ENCODE measurements at places on chromosomes 7 and 10.
A peak's percentile ranks its signal among the peaks of the same experiment; 100 is the strongest.

DNA sequence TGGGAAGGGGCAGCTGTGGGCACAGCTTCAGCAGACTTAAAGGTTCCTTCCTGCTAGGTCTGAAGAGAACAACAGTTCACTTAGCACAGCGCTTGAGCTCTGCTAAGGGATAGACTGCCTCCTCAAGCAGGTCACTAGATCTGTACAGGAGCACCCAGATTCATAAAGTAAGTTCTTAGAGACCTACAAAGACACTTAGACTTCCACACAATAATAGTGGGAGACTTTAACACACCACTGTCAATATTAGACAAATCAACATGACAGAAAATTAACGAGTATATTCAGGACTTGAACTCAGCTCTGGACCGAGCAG, 140.9 kb downstream of the TFEC start:
- DNase-seq: no peak

GRCh38 chr7:139232904-139233303, 1.9 kb downstream of the UBN2 start:
- DNase-seq: no peak

DNA sequence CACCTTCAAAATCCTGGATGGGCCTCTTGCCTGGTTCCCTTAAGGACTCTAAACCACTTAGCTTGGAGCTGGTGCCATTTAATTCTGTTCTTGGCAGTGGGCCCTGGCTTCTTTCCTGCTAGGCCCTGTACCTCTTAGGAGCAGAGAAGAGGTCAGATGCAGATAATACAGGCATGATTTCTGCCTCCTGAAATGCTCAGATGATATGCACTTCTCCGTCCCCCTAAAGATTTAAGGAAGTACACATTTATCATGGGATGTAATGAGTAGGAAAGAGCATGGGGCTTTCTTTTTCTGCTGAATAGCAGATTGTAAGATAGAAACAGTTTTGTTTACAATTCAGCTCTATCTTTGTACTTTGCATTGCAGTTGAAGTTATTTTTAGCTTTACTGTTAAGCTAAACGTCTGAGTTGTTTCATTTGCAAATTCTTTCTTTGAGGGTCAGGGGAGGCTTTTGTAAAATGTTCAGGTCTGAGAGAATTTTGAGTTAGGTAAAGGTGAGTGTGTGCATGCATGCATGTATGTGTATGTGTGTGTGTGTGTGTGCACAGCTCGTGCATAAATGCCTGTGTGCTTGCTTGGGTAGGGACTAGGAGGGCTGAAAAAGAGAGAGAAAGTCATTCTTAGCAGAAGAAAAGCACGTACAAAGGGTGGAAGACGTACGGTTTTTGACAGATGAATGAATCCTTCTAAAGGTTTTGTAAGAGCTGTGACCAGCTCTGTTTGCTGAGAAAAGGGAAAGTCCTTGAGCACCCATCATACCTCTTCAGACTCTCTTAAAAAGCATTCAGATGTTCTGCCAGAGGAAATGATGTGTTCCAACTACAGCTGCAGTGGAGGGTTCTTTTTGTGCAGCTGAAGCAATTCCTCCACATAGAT, 364.2 kb downstream of the AUTS2 start:
- no peak for DNase-seq

DNA sequence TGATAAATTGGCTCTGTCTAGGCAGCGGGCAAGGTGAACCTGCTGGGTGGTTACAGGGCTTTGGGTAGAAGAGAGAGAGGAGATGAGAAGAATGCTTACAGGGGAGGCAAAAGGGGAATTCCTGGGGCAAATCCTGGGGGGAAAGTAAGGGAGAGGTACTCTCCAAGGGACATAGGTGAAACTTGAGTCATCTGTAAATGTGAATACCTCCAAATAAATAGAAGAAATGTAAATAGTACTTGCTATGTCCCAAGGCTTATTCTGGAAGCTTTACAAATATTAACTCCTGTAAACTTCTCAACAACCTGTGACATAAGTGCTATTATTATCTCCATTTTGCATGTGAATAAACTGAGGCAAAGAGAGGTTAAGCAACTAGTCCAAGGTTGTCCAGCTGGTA, 57.7 kb upstream of the CDK13 start:
- no peak for DNase-seq

GRCh38 chr7:36605261-36606051, 118.8 kb downstream of the AOAH start:
- DNase-seq: no peak

GRCh38 chr7:47299496-47299895, 282.4 kb downstream of the TNS3 start:
- no peak for DNase-seq

DNA sequence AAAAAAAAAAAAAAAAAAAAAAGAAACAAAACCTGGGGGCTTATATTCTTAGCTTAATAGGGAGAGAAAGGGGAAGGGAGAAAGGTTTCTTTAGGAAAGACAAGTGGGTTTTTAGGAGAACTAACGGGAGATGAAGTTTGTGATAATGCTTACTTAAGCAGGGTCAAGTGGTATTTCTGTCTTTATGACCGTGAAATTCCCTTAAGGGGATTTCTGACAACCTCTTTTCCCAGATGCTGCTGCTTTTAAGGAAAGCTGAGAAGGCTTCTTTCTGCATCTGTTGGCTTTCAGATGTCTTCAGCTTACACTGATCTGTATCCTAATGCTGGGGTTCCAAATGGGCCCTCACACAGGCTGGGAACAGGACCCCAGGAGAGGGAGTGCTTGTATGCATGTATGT, 42.6 kb downstream of the ADAMTS14 start:
- DNase-seq: no peak

DNA sequence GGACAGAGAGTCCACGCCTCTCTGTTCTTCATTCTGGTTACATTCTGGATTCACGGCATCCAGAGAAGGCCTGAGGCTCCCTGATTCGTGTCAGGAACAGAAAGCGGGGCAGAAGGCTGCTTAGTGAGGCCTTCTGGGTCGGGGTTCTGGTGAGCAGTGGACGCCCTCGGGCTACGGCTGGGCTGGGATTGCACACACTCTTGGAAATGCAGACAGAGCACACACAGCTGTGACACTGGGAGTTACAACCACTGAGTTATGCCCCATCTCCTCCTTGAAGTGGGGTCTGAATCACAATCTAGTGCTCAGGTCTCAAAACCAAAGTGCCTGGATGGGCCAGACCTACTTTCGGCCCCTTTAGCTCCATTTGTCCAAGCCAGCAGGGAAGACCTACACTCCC, 156.9 kb upstream of the GDF10 start:
- no peak for DNase-seq

- DNase-seq: no peak
Observed at GRCh38 chr10:92719991-92720830, 30.5 kb downstream of the HHEX start.

GRCh38 chr10:98338896-98339295, 70.9 kb upstream of the LOXL4 start:
- DNase-seq: no peak

- DNase-seq: no peak
Observed at GRCh38 chr7:136183981-136184380, 206.8 kb upstream of the MTPN start.

- no peak for DNase-seq
Observed at GRCh38 chr7:28169230-28169629, 11.4 kb downstream of the JAZF1 start.

GRCh38 chr7:79502151-79502550, 48.7 kb upstream of the MAGI2 start:
- no peak for DNase-seq

GRCh38 chr10:61834519-61834918, 67.0 kb upstream of the ARID5B start:
- no peak for DNase-seq

DNA sequence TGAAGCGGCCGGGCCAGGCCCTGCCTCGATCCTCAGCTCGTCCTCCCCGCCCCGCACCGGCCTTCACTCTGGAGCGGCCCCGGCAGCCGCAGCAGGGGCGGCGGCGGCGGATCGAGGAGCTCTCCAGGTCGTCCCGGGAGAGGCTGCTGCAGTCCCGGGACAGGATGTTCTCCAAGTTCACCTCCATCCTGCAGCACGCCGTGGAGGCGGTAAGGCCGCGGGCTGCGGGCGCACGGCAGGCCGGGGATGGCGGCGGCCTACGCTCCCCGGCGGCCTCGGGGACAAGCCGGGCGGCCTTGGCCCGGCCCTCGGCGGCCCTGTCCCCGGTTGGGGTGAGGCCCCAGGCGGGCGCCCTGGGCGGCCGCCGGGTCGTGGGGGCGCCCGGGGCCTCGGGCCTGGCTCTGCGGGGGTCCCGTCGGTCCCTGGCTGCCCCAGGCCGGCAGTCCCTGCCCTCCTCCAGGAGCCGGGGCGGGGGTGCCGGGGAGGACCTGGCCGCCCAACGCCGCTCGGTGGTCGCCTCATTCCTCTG, 399 bp downstream of the FHIP2A start:
- DNase-seq: peak; percentile 3
